ENCODE measurements at places on chromosomes 5 and 9. TPM values are rescaled to one million over a fixed set of nuclear protein-coding genes. Genes with fewer than 3 reads are reported as not detected.

The NME5 gene
- 1.1 TPM for total RNA-seq

The TNC gene
- 0.07 TPM for total RNA-seq

The ANKRD31 gene
- not detected for total RNA-seq

GRCh38 chr5:168833936-168834335 is 254.8 kb upstream of the PANK3 start:
- DNase-seq, result no peak

GRCh38 chr5:154031937-154032489 is 6.7 kb downstream of the FAM114A2 start:
- no peak for DNase-seq

Measured in pulmonary artery endothelial cell (primary cell).